ENCODE measurements at places on chromosomes 13 and 19.

DNA sequence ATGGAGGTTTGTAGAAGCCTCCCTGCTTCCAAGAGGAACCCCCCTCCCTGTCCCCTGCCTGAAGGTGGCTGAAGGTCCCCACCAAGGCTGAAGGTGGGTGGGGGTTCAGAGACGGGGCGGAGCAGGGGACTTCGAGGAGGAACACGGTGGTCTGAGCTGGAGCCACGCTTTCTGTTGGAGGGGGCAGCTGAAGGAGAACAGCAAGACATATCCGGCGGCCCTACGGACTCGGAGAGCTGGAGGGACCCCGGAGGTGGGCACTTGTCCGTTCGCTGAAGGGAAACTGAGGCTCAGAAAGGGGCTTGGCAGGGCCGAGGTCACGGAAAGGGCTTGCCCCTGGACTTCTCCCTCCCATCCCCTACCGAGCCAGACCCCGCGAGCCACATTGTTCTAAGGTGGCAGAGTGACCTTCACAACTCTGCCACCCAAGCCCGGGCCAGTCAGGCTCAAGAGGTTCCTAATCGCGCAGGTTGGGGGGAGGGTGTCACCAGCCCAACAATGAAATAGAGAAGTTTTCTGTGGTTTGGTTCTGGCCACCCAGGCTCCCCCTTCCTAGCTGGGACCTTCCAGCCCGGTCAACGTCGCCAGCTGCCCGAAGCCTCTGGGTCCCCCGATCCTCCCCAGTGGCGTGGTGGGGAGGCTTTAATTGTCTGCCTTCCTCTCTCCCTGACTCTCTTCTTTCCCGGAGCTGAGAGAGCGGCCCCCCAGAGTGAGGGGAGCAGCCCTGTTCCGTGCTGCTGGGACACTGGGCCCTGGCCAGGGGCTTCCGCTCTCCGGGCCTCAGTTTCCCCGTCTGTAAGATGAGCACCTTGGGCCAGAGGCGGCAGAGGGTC is 15.5 kb upstream of the KCNN1 start:
- no peak for DNase-seq

DNA sequence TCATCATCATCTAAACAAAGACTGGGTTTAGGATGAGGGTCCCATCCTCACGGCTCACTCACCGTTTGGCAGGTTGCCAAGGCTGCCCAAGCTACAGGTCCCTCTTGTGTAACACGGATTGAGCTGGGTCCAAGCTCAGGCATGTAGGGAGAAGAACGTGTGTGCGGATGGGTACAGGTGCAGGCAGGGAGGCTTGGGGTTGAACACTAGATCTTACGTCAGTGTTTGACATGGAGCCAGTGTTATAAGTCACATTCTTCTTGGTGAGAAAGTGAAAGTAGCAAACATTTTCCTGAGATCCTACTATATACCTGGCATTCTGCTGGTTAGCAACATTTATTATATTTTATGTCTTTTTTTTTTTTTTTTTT is 136.8 kb upstream of the RNF113B start:
- no peak for DNase-seq

DNA sequence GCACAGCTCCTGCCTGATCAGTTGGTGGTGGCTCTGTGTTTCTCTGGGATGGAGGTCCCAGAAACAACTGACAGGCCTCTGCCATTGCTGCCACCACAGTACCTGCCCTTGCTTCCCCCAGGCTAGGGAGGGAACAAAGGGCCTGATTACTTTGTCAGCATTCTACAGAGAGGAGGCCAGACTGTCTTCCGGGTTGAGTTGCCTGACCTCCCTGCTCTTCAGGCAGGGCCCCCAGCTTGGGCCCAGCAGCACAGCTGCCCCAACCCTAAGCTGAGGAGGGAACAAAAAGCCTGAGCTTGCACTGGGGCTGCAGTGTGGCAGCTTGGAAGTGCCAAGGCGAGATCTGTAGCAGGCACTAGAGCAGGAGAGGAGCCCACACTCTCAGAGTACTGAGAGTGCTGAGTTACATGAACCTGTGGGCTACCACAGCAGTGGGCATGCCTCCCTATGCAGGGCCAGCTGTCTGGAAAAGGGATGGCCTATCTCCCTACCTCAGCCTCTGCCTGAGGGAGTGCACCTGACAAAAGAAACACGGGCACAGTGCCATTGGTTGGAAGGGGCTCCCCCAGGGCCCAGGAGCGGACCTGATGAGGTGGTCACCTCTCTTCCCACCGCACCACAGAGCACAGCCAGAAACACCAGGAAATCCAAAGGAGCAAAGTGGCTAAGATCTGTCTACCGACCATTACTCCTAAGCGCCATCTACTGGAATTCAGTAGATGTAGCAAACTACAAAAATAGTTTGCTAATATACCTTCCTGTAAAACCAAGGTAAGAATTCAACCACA is 24.4 kb downstream of the SLC25A15 start:
- no peak for DNase-seq

DNA sequence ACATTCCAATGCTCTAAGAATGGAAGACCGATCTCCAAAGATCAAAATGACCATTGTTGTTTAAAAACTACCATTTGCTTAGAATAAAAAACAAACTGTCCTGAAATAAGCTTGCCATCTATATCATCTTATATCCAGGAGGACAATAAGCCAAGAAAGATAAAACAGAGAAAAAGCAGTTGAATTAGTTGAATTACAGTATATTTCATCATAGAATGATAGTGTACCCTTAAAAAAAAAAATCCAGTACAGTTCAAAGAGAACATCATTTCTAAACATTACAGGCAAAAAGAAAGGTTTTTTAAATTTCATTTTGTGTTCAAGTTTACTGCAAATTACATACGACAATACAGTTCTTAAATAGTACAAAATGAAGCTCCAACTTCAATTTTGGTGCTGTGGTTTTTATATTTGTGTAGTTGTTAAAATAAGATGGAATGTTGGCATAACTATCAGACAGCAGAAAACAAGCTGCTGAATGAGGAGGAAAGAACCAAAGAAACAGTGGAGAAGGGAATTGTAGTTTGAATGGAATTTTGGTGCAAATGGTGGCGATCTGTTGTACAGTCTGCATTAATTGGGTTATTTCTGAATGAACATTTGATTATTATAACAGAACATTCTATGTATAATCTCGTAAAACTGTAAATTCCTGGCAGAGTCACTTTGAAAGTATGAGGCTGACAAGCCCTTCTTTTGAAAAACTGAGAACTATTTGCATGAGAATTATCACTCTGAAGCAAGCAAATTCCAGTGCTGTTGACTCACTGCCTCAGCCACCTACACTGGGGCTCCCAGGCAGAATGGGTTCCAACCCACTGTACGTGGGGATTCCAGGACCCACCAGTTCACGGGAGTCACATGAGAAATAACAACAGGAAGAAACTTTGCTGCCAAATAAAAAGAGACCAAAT is 37.7 kb downstream of the LHFPL6 start:
- no peak for DNase-seq

DNA sequence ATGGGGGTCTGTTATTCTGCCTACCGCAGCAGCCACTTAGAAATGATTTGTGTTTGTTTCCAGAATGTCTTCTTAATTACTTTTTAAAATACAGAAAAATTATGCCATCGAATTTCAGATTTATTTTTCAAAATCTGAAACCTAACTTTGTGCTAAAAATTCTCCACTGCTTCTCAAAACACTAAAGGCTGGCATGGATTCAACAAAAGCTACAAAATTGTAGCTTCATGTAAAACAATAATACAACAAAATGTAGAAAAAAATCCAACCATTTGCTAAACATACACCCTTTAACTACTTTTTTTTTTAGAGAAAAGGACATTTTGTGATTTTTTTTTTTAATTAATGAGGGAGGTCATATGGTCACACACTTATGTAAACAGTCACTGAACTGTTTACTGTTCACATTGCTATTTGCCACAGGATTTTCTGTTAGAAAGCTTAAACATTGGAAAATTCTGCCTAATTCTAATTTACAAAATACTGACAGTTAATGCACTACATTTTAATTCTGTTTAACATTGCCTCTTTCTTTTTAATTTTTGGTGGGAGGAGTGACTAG is 606.6 kb downstream of the DCT start:
- no peak for DNase-seq

DNA sequence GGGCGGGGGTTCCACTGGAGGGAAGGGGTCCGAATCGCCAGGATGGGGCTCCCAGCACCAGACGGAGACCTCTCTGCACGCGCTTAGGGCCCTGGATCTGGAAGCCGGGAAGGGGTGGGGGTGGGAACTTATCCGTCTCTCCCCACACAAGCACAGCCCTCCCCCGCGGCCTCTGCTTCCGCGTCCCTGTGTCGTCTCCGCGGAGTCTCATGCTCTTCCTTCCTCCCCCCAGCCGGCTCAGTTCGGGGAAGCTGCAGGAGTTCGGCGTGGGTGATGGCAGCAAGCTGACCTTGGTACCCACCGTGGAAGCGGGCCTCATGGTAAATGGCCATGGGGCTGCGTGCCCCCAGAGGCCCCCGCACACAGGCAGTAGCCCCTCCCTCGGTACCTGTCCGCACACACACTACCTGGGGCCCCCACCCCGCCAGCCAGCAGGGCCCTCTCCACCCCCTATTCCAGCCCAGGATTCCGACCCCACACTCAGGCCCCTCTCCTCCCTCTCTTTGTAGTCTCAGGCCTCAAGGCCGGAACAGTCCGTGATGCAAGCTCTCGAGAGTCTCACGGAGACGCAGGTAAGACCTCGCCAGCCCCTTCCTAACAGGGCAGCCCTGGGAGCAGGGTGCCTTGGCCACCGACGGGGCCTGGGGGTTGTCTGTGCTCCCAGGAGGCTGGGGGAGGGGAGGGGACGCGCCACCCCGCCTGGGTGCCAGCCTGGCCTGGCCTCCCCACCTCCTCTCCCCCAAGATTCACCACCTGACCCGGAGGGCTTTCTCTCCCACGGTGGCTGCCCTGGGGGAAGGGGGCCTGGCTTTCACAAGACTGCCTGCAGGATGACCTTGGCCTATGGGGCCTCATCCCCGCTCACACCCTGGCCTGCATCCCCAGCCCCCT is 3.2 kb downstream of the MIDN start:
- DNase-seq: peak; percentile 71

All from activated naive CD8-positive, alpha-beta T cell treated with anti-CD3 and anti-CD28 coated beads, Interleukin-2, amount 50 U/mL, for 24 hours (primary cell).